ENCODE measurements at places on chromosomes 7 and 10. TPM values are rescaled to one million over a fixed set of nuclear protein-coding genes. Genes with fewer than 3 reads are reported as not detected.

DNA sequence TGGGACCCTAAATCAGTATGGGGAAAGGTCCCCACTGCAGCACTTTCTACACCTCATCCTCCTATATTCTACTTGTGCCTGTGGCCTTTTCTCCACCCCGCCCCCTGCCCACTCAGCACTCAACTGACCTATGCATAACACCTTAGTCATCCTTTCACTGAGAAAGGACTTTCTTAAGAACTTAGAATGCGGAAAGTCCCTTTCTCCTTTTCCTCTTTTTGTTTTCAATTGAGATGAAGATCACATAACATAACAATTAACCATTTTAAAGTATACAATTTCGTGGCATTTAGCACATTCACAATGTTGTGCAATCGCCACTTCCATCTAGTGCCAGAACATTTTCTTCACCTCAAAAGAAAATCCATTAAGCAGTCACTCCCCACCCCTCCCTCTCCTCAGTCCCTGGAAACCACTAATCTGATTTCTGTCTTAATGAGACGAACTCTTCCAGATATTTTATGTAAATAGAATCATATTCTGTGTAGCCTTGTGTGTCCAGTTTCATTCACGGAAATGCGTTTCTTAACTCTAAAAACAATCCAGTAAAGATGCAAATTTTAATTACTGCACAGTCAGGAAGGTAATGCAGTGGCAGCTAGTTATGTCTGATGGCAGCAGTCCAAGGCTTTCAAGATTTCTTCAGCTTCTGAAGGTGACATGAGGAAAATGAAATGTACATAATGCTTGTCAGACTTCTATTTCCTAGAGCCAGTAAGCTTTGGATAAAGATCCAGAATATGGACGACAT is 41.7 kb downstream of the FAS start:
- DNase-seq: no peak

Gene FAM25G
- total RNA-seq: not detected

Gene PON3
- not detected for total RNA-seq

DNA sequence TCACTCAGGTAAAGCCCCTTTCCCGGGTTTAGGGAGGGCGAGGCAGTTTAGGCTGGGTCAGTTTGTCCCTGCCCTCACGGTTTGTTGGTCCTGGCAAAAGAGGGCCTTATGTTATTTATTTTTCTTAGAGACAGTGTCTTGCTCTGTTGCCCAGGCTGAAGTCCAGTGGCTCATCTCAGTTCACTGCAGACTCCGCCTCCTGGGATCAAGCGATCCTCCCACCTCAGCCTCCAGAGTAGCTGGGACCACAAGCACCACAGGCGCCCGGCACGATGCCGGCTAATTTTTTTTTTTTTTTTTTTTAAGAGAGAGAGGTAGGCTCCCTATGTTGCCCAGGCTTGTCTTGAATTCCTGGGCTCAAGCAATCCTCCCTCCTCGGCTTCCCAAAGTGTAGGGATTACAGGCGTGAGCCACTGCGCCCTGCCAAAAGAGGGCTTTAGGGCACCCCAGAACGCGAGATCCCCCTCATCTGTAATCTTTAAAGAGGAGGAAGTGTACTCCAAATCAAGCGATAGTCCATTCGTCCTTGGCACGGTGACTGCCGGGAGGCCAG is 626 bp upstream of the BMS1 start:
- DNase-seq: peak; percentile 4

DNA sequence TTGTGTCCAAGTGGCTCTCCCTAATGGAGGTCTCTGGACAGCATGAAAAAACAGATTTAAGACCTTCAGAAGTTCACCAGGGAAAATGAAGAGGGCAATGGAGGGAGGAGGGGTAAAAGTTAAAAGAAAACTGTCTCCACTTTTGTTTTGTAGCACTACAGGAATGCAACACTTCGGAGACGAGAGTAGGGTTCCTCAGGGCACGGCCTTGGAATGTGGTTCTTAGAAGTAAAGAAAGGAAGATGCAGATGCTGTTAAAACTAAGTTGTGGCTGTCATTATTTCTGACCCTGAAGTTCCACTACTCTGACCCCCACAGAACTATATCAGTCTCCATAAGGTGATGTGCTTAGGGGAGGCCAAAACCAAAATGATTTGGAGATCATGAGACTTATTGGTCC is 335.1 kb downstream of the XPNPEP1 start:
- DNase-seq: no peak

GRCh38 chr10:97107551-97107950 is 78.2 kb downstream of the SLIT1 start:
- DNase-seq: no peak

DNA sequence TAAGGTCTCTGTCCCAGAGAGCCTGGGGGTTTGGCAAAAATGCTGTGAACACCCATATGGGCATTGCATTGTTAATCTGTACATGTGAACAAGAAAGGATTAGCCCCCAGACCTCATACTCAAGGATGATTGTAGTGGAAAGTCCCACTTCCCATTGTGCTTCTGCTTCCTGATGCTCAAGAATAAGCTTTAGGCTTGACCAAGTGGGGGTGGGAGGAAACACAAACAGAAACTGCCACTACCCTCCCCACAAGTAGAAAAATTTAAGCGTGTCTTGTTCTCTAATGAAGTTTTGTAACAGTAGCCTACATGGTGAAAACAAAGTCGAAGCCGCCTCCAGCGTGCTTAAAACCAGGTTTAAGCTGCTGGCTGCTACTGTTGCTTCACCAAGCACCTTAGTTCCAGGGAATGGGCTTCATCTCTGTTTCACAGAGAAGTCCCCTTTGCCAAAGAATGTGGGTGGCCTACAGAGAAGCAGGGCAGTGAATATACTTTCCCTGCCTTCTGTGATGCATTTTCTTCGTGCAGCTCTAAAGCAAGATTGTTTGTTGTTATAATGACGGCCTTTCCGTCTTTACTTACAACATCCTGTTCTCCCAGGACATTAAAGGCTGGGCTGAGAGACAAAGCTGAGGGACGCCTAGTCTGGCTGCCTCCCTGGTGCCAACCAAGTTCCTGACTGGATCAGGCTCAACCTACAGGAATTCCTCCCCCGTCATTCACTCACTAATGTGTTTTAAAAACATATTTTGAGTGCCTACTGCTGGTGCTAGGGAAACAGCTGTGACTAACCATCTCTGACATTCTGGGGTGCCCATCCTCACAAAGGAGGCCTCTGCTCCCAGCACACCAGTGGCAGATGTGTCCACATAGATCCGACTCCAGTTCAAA is 32.1 kb upstream of the CCSER2 start:
- DNase-seq: no peak

DNA sequence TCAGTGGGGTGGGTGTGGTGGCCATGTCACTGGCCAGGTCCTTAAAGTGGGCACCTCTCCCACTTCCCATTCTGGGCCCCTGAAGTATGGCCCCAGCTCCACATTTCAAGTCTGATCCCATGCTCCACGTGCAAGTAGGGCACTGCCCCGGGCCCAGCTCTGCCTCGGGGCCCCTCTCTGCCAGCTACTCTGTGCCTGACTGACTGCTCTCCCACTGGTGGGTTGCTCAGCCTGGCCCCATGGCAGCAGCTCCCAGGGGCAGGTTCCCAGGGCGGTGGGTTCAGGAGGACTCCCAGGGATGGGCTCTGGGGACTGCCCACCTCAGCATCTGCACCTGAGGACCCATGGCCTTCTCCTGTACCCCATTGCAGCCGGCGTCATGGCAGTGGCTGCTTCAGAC is 110.2 kb upstream of the FAM180A start:
- no peak for DNase-seq

Gene SCART1
- 0.37 TPM for total RNA-seq

Gene IFIT1
- 1.3 TPM for total RNA-seq

- no peak for DNase-seq
Measured at GRCh38 chr10:118692872-118693271, 61.9 kb downstream of the CACUL1 start.

Gene GRM3
- not detected for total RNA-seq

- no peak for DNase-seq
Measured at GRCh38 chr7:159237022-159237653, 92.5 kb upstream of the VIPR2 start.

DNA sequence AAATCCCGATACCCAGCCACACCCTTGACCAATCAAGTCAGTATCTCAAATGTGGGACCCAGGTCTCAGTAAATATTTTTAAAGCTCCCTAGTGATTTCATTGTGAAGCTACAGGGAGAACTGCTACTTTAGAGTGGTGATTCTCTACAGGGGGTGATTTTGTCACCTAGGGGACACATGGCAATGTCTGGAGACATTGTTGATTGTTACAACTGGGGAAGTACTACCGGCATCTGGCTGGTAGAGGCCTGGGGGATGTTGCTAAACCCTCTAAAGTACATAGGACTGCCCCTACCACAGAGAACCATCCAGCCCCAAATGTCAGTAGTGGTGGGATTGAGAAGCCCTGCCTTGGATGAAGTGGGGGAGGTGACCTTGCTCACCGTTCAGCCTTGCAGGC is 152.9 kb downstream of the RPS24 start:
- no peak for DNase-seq

- no peak for DNase-seq
Measured at GRCh38 chr7:87599336-87599735, 1.3 kb downstream of the ABCB1 start.

Gene FGFBP3
- total RNA-seq: 0.72 TPM

DNA sequence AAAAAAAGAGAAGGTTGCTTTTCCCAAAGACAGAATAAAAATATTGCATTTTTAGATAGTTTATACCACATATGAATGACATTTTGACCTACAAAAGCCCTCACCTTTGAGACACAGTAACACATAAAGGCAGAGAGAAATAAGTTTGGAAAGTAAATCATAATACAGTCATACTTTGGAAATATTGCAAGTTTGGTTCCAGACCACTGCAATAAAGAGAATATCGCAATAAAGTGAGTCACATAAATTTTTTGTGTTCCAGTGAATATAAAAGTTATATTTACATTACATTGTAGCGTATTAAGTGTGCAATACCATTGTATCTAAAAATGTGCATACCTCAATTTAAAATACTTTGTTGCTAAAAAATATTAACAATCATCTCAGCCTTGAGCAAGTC is 40.3 kb downstream of the CCDC71L start:
- DNase-seq: no peak

DNA sequence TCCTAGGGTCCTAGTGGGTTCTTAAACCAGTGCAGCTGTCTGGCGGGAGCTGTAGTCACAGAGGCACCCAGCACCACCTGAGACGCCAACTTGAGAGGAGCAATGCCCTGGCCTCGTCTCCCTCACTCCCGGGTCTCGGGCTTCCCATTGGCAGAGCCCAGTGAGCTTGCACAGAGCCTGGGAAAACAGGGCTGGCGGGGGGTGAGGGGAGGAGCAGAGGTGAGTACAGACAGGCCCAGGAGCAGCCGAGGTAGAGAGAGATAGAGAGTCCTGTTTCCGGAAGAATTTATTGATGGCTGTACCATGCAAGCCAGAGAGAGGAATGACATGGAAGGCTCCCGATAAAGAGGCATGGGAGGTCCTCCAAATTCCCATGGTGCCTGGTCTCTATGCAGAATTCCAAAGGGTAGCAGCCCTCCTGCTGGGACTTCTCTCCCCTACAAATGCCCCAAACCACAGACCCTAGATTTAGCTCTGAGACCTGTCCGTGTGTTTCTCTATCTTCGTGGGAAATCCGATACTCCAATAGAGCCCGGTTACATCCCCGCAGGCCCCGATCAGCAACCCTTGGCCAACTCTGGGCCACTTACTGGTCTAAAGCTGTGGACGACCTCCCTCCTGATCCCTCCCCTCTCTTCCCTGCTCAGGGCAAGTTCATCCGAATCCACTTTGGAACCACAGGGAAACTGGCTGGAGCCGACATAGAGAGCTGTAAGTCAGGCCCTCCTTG is 20.3 kb upstream of the MYH16 start:
- DNase-seq: no peak

DNA sequence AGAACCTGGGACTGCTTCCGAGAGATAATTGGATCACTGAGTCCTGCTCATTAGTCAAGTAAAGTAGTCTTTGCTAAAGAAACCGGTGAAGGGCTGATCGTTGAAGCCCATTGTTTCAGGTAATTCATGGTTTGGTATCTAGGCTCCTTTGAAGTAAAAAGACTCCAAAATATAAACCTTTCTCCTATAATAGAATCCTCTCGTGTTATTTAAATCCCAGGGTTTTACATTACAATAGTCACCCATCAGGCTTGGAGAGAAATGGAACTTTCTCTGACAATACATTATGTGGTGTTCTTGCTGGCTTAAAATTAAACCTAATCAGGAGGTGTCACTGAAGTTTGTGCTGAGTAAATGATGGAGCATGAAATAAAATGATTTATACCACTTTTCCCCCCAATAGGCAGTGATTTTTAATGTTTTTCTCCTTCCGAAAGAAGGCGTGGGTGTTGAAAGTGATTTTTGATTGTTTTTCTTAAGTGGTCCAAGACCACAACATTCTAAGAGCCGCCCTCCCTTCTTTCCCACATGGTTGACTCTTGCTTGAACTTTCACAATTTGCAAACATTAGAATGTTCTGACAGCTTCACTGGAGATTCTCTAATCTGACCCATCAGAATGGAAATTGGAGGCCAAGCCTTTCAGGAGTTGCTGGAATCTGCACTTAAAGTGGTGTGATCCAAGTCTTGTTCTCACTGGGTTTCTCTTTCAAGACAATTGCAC is 44.2 kb downstream of the LRMDA start:
- DNase-seq: no peak

DNA sequence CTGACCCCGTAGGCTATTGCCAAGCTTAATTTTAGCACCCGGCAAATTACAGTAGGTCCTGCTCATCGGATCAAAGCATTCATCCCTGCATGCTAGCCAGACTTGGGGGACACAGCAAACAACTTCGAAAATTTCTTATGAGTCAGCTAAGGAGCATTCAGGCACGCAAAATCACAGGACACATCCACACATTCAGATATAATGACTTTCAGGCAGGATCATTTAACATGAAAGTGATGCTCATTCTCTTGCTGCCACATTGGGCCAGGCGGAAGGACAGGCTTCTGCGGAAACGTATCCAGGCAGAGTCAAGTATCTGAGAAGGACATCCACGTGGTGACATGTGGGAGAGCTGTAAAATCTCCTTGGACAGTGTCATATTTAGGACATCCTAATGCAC is 474.0 kb upstream of the NRP1 start:
- no peak for DNase-seq

Gene PTCD1
- total RNA-seq: 17.4 TPM

Gene WNT8B
- not detected for total RNA-seq

- DNase-seq: no peak
Measured at GRCh38 chr10:12705943-12706342, 295.6 kb downstream of the CCDC3 start.

DNA sequence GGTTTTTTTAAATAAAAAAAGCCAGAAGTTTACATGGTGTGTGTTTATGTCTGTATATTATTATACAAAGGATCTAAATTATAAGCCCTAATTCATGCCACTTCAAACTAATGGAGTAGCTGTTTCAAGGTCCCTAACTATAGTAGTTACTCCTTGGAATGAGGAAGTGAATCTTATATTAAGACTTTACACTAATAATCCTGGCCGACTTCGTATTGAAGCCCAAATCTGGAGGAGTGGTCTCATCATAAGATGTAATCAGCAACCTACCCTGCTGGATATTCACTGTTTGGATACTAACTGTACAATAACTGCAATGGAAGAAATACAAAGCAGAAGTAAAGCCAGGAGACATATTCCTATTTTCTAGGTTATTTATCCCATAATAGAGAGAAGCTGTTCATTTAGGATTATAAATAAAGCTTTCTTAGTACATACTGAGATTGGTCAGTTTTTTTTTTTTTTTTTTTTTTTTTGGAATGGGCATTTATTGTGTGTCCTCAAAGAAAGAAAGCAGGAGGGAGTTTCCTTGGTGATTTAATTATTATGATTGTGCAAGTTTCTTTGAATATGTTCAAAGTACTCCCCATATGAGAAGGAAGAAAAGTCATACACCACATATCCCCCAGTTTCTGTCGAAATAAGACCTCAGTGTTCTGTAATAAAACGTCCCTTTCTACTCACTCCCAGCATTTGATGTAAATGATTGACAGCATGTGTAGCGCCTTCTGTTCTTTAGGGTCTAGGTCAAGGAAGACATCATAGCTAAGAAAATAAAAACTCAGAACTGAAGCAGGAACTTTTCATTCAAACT is 397.8 kb downstream of the EXOC4 start:
- no peak for DNase-seq

Measured in SK-MEL-5 (cell line).